A673 (cell line): ENCODE measurements at places on chromosomes 6 and 20. TPM values are rescaled to one million over a fixed set of nuclear protein-coding genes. Genes with fewer than 3 reads are reported as not detected.

GRCh38 chr20:12074111-12074655 lies 156.5 kb downstream of the BTBD3 start:
- no peak for DNase-seq
- no peak overlapping the region for H3K4me3 ChIP-seq
- no peaks in the 10 kb centered on the region for H3K36me3 ChIP-seq

DNA sequence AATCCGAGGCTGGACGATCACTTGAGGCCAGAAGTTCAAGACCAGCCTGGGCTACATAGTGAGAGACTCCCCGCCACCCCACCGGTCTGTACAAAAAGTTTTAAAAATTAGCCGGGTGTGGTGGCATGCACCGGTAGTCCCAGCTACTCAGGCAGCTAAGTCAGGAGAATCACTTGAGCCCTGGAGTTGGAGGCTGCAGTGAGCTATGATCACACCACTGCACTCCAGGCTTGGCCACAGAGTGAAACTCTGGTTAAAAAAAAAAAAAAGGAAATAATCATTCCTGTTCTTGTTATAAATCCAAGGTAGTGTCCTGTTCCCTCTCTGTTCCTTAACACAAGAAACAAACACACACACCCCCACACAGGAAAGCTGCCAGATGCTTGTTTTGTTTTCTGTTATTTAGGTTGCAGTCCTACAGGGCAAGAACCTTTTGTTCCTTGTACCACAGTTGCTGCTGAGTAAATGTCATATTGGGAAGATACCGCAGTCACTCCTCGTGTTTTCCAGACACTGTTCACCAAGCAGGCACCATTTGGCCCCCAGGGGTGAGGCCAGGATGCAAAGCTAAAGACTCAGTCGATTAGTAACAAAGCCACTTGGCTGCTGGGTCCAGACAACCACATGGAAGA lies 28.9 kb downstream of the ASIP start:
- no peaks in the 10 kb centered on the region for H3K27me3 ChIP-seq
- H3K27ac ChIP-seq: no peak overlapping the region
- peak; percentile 15 for DNase-seq
- H3K4me1 ChIP-seq: no peaks in the 10 kb centered on the region
- H3K4me3 ChIP-seq: no peak overlapping the region

KIF25 gene
- 0.39 and 1.2 TPM in 2 replicates for total RNA-seq

HSPA1L gene
- 1.1 and 1.4 TPM in 2 replicates for total RNA-seq

DNA sequence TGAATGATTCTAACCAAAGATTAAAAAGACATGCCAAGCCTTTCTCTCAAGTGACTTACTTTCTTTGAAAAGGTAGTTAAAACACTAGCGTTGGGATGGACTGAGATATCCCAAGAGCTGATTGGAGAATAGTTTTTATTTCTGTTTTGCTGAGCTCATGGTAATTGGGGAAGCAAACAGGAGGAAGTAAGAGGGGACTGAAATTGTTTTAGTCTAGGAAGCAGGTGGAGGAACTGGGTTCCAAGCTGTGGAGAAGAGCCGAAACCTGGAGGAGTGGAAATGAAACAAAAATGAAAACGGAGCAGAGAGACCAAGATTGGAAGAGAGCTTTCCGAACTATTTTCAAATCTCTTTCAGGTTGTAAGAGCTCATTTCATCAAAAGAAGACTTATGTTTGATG lies 59.9 kb upstream of the TENT5A start:
- H3K27me3 ChIP-seq: no peaks in the 10 kb centered on the region
- H3K27ac ChIP-seq: no peak overlapping the region
- H3K4me3 ChIP-seq: no peak overlapping the region
- DNase-seq: no peak
- H3K36me3 ChIP-seq: no peaks in the 10 kb centered on the region
- no peaks in the 10 kb centered on the region for H3K4me1 ChIP-seq

SH3BGRL2 gene
- 12.0 and 13.5 TPM in 2 replicates for total RNA-seq

DNA sequence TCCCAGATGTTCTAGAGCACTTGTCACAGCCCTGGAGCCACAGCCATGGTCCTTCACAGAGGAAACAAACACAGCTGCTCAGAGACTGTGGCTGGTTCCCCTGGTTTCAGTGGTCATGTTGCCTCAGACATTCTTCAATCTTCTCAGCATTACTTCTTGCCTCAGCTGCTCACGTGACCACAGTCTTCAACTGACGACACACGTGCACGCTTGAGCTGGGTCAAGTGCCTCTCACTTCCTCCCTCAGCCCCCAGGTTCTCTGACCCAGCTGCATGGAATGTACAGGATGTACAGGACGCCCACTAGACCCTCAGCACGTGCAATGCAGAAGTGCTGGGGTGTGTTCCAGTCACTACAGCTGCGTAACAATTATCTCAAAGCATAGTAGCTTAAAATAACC lies 159.8 kb upstream of the GGTLC1 start:
- no peak overlapping the region for H3K4me3 ChIP-seq
- H3K36me3 ChIP-seq: no peaks in the 10 kb centered on the region
- no peak for DNase-seq
- H3K4me1 ChIP-seq: peaks cover 4% of the 10 kb centered on the region

COL19A1 gene
- 0.31 and 0.37 TPM in 2 replicates for total RNA-seq

GRCh38 chr6:124738482-124738881 lies 223.8 kb upstream of the RNF217 start:
- H3K4me3 ChIP-seq: no peak overlapping the region
- H3K27me3 ChIP-seq: no peaks in the 10 kb centered on the region
- no peaks in the 10 kb centered on the region for H3K4me1 ChIP-seq
- DNase-seq: no peak

SMPDL3A gene
- total RNA-seq: 10.3 and 12.4 TPM in 2 replicates

SRMS gene
- not detected in 2 replicates for total RNA-seq

GRCh38 chr20:60395991-60396390 lies 437.8 kb downstream of the CDH26 start:
- no peaks in the 10 kb centered on the region for H3K36me3 ChIP-seq
- no peak overlapping the region for H3K27ac ChIP-seq
- no peak for DNase-seq
- no peaks in the 10 kb centered on the region for H3K4me1 ChIP-seq
